Astrocyte (in vitro differentiated cells and primary cell): ENCODE measurements at places on chromosomes 7 and 10.

DNA sequence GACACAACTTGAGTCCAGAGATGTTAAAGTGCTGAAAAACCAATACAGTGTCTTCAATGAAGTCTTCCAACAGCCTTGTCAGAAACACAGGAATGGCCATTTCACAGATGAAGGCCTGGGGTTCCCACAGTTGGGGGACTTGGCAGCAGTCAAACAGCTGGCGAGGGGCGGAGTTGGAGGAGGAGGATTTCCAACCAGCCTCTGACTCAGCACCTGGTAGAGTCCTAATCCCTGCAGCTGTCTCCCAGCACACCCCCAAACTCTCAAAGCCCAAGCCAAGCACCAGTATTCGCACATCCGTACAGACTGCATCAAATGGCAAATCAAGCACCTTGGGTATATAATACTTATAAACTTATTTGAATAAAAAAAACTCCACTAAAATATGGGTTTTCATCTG, 28.0 kb downstream of the CTBP2 start:
- H3K4me3 ChIP-seq: no peak overlapping the region
- no peak overlapping the region for H3K27ac ChIP-seq
- peaks cover 8% of the 10 kb centered on the region for H3K36me3 ChIP-seq
- H3K4me1 ChIP-seq: peaks cover 6% of the 10 kb centered on the region

- H3K36me3 ChIP-seq: no peaks in the 10 kb centered on the region
- H3K27ac ChIP-seq: no peak overlapping the region
- peaks cover 3% of the 10 kb centered on the region for H3K27me3 ChIP-seq
- H3K4me3 ChIP-seq: no peak overlapping the region
These were observed 11.2 kb upstream of the PLEKHA1 start for GRCh38 chr10:122363311-122363710.

GRCh38 chr10:98242823-98243222, 25.2 kb downstream of the LOXL4 start:
- H3K4me1 ChIP-seq: peaks cover 11% of the 10 kb centered on the region
- no peaks in the 10 kb centered on the region for H3K27me3 ChIP-seq
- no peak for DNase-seq
- peaks cover 10% of the 10 kb centered on the region for H3K36me3 ChIP-seq

- no peak overlapping the region for H3K4me3 ChIP-seq
- H3K27ac ChIP-seq: no peak overlapping the region
- no peak for DNase-seq
- H3K36me3 ChIP-seq: no peaks in the 10 kb centered on the region
- H3K27me3 ChIP-seq: peaks cover 10% of the 10 kb centered on the region
- H3K4me1 ChIP-seq: no peaks in the 10 kb centered on the region
These were observed 26.9 kb downstream of the IL2RA start for GRCh38 chr10:6035101-6035834.

DNA sequence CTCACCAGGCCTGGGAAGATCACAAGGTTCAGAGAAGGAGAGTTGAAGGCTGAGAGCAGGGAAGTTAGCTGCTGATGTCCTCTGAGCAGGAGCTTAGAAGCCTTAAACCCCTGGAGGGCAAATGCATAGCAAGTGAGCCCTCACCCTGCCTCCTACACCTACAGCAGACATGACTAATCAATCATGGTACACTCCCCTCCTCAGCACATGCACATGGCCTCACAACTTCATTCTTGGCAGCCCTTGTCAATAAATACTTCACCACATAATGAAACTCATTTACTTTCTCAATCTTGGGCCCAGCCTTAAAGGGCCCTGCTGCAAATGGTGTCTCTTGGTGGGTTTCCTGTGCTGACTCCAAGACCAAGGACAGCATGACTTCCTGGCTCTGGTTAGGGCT, 12.9 kb downstream of the MMRN2 start:
- no peak overlapping the region for H3K27ac ChIP-seq
- no peaks in the 10 kb centered on the region for H3K36me3 ChIP-seq
- no peak overlapping the region for H3K4me3 ChIP-seq
- DNase-seq: no peak
- peaks cover 3% of the 10 kb centered on the region for H3K4me1 ChIP-seq
- peaks cover 5% of the 10 kb centered on the region for H3K27me3 ChIP-seq
